ENCODE measurements at places on chromosomes 5 and 9.

DNA sequence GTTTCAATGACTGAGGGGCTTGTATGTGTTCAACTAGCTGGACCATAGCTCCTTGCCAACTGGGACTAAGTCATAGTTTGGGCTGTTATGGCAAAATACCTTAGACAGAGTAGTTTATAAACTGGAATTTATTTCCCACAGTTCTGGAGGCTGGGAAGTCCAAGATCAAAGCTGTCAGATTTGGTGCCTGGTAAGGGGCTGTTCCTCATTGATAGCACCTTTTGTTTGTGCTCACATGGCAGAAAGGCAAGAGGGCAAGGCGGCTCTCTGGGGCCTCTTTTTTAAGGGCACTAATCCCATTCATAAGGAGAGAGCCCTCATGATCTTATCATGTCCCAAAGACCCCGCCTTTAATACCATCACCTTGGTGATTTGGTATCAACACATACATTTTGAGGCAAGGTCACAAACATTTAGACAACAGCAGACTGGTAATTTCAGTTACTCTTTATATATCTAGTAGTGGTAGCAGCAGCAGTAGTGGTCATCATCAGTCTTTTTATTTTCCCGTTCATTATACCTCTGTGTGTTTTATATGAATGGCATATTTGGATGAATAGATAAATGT is 477.0 kb downstream of the CCDC171 start:
- no peak overlapping the region for H3K4me3 ChIP-seq
- DNase-seq: no peak
- no peak overlapping the region for H3K27ac ChIP-seq
- peaks cover 6% of the 10 kb centered on the region for H3K4me1 ChIP-seq
- H3K27me3 ChIP-seq: no peaks in the 10 kb centered on the region
- H3K36me3 ChIP-seq: no peaks in the 10 kb centered on the region

GRCh38 chr9:107637421-107638420 is 148.2 kb upstream of the KLF4 start:
- H3K27ac ChIP-seq: no peak overlapping the region
- H3K27me3 ChIP-seq: peaks cover 3% of the 10 kb centered on the region
- H3K36me3 ChIP-seq: no peaks in the 10 kb centered on the region
- peak overlapping the region; percentile 52 for H3K4me3 ChIP-seq
- DNase-seq: no peak

GRCh38 chr9:113638897-113639296 is 175.4 kb downstream of the RGS3 start:
- H3K4me1 ChIP-seq: no peaks in the 10 kb centered on the region
- H3K27ac ChIP-seq: no peak overlapping the region
- no peak overlapping the region for H3K4me3 ChIP-seq
- no peak for DNase-seq
- peaks cover 9% of the 10 kb centered on the region for H3K27me3 ChIP-seq

- no peak overlapping the region for H3K4me3 ChIP-seq
- H3K27me3 ChIP-seq: no peaks in the 10 kb centered on the region
- no peak overlapping the region for H3K27ac ChIP-seq
- H3K4me1 ChIP-seq: 0 out of 2 replicates have a peak, but pooled peaks cover 4% of the 10 kb centered on the region
- DNase-seq: no peak
These were observed 113.0 kb downstream of the UGCG start for GRCh38 chr9:112009656-112010055.

GRCh38 chr5:172867761-172868435 is 33.8 kb downstream of the ERGIC1 start:
- H3K36me3 ChIP-seq: no peaks in the 10 kb centered on the region
- H3K27me3 ChIP-seq: no peaks in the 10 kb centered on the region
- peaks cover 46% of the 10 kb centered on the region for H3K4me1 ChIP-seq
- H3K4me3 ChIP-seq: no peak overlapping the region

- DNase-seq: no peak
- H3K4me1 ChIP-seq: peaks cover 3% of the 10 kb centered on the region
- no peaks in the 10 kb centered on the region for H3K36me3 ChIP-seq
- no peaks in the 10 kb centered on the region for H3K27me3 ChIP-seq
- no peak overlapping the region for H3K27ac ChIP-seq
- H3K4me3 ChIP-seq: no peak overlapping the region
These were observed 200.9 kb downstream of the GADD45G start for GRCh38 chr9:89805571-89806292.

- peaks cover 4% of the 10 kb centered on the region for H3K36me3 ChIP-seq
- H3K4me1 ChIP-seq: no peaks in the 10 kb centered on the region
- H3K27me3 ChIP-seq: no peaks in the 10 kb centered on the region
- H3K4me3 ChIP-seq: no peak overlapping the region
These were observed 11.9 kb downstream of the BASP1 start for GRCh38 chr5:17229313-17229712.

DNA sequence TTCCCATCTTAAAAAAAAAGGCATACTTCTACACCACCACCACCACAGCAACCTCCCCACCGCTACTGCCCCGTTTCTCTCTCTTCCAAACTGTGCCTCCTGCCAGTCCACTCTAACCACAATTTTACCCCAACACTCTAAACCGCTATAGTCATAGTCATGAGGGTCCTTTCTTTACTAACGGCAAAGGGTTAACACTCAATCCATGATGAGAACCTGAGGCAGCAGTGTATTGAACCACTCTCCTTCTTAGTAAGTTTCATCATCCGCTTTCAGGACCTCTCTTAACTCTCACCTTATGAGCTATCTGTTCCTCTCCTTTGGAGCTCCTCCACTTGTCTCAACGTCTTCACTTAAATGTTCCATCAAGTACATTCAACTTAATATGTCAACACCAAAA is 34.0 kb downstream of the IDNK start:
- H3K27ac ChIP-seq: no peak overlapping the region
- no peak overlapping the region for H3K4me3 ChIP-seq
- peaks cover 3% of the 10 kb centered on the region for H3K36me3 ChIP-seq
- DNase-seq: no peak

DNA sequence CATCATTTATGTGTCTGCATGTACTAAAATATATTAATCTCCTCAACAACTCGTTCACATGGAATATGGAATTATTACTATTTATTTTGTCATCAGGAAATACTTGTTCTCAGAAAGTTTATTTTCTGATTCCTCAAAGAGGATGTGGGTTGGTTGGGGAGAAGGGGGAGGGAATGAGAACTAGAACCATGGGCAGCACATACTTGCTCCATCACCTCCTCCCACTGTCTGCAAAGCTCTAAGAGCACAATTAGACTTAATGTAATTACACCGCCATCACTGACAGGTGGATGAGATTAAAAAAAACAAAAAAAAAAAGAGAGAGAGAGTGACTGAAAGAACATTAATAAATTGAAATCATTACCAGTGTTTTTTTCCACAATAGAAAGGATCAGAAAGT is 98.2 kb downstream of the OXCT1 start:
- H3K27me3 ChIP-seq: no peaks in the 10 kb centered on the region
- no peak for DNase-seq
- no peak overlapping the region for H3K4me3 ChIP-seq
- H3K36me3 ChIP-seq: no peaks in the 10 kb centered on the region
- H3K27ac ChIP-seq: no peak overlapping the region

GRCh38 chr5:115695310-115695880 is 69.6 kb upstream of the TMED7 start:
- DNase-seq: no peak
- H3K27ac ChIP-seq: no peak overlapping the region
- no peaks in the 10 kb centered on the region for H3K27me3 ChIP-seq
- no peak overlapping the region for H3K4me3 ChIP-seq
- H3K4me1 ChIP-seq: no peaks in the 10 kb centered on the region

DNA sequence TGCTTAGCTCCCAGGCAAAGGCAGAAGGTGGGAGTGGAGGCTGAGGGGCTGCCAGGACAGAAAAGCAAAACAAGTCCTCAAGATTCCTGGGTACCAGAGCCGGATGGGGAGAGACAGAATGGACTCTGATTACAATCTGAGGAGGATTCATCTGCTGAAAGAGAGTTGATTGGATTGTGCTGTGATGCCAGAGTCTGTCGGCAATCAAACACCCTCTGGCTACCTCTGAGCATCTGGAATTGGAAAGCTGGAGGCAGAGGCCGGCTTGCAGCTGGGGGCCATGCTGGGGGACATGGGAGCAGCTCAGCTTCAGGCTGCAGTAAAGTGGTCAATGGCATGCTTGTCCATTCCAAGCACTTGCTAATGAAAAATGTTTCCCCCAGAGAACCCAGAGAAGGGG is 59.3 kb downstream of the ASTN2 start:
- H3K4me1 ChIP-seq: peaks cover 5% of the 10 kb centered on the region
- no peak for DNase-seq
- H3K36me3 ChIP-seq: no peaks in the 10 kb centered on the region
- no peak overlapping the region for H3K27ac ChIP-seq
- no peak overlapping the region for H3K4me3 ChIP-seq

DNA sequence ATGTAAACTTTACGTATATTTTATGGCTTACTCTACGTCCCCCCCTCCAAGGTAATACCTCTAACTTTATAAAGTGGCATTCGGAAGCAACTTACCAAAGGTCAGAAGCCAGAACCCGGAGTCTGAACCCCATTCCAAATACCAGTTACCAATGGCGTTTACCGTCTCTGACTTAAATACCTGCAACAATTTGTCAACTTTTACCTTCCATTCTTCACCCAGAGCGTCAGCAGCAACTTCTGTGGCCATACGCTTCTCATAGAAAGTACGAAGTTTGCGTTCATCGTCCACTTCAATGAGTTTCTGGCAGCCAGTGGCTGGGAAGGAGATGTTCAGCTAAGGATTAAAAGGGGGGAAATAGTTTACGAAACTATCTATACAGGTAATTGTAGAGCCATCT is 753 bp downstream of the RPS6 start:
- peaks cover 22% of the 10 kb centered on the region for H3K36me3 ChIP-seq
- peak overlapping the region; percentile 92 for H3K27ac ChIP-seq
- H3K4me3 ChIP-seq: peak overlapping the region; percentile 75
- DNase-seq: no peak
- H3K27me3 ChIP-seq: no peaks in the 10 kb centered on the region
- no peaks in the 10 kb centered on the region for H3K4me1 ChIP-seq

DNA sequence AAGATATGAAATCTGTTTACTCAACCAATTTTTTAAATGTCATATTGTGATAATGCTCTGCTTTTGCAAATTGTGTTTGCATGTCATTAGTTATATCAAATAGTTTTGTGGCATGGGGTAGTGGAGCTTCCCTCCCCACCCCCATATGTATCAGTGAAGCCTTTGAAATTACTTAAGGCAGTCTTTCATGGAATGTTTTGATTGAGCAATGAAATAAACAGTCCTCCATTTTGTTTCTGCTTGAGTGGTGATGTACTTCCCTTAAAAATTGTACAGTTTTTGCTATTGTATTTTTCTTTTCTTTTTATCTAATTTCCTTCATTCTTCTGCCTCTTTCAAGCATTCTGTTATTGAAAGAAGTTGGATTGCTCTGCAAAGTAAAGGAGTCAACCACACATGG is 3.5 kb downstream of the SOWAHA start:
- H3K4me3 ChIP-seq: no peak overlapping the region
- H3K4me1 ChIP-seq: peaks cover 3% of the 10 kb centered on the region
- peaks cover 4% of the 10 kb centered on the region for H3K36me3 ChIP-seq
- H3K27ac ChIP-seq: no peak overlapping the region
- DNase-seq: no peak
- peaks cover 47% of the 10 kb centered on the region for H3K27me3 ChIP-seq

GRCh38 chr5:167639273-167639672 is 652.2 kb upstream of the WWC1 start:
- H3K36me3 ChIP-seq: no peaks in the 10 kb centered on the region
- no peak overlapping the region for H3K4me3 ChIP-seq
- no peaks in the 10 kb centered on the region for H3K4me1 ChIP-seq

DNA sequence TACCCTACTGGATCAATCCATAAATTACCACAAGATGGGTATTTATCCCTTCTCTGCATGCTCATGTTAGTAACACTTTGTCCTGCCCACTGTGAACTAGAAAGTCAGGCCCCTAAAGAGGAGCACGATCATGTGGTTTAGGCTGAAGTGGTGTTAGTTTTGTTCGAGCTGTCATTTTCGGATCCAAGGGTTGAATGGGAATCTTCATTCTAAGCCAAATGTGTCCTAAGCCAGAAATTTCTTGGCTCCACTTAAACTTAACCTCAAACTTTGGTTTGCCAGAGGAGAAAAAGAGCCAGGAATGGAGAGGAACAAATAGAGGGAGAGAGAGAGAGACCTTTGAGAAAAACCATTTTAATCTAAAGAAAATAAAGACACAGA is 837.7 kb upstream of the ZNF608 start:
- H3K27ac ChIP-seq: no peak overlapping the region
- H3K27me3 ChIP-seq: no peaks in the 10 kb centered on the region
- H3K36me3 ChIP-seq: no peaks in the 10 kb centered on the region
- no peak overlapping the region for H3K4me3 ChIP-seq

- H3K36me3 ChIP-seq: no peaks in the 10 kb centered on the region
- peak overlapping the region; percentile 55 for H3K27ac ChIP-seq
- peak overlapping the region; percentile 28 for H3K4me3 ChIP-seq
- no peaks in the 10 kb centered on the region for H3K27me3 ChIP-seq
- H3K4me1 ChIP-seq: peaks cover 10% of the 10 kb centered on the region
These were observed 7.8 kb downstream of the LIX1 start for GRCh38 chr5:97134634-97135033.

GRCh38 chr9:103991698-103992097 is 102.4 kb upstream of the SMC2 start:
- no peak overlapping the region for H3K27ac ChIP-seq
- no peaks in the 10 kb centered on the region for H3K36me3 ChIP-seq
- DNase-seq: no peak
- peaks cover 6% of the 10 kb centered on the region for H3K4me1 ChIP-seq
- H3K4me3 ChIP-seq: no peak overlapping the region
- H3K27me3 ChIP-seq: no peaks in the 10 kb centered on the region

DNA sequence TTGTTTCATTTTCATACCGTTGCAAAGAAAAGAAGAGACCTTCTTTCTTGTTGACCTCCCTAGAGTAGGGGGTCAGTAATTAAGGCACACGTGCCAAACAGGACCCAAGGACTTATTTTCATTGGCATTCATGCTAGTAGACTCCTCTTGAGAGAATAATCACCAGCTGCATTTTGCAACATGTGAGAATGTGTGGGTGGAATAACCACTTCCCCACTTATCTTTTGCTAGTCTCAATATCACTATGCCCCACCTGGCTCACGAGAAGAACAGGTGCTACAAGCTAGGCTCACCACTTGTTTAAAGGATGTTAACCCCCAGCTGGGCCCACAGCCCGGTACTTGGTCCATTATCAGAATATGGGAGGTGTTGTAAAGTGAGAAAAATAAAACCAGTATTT is 460.7 kb upstream of the MEF2C start:
- no peak overlapping the region for H3K27ac ChIP-seq
- no peak for DNase-seq
- H3K27me3 ChIP-seq: no peaks in the 10 kb centered on the region
- H3K36me3 ChIP-seq: no peaks in the 10 kb centered on the region
- no peak overlapping the region for H3K4me3 ChIP-seq
- H3K4me1 ChIP-seq: no peaks in the 10 kb centered on the region

DNA sequence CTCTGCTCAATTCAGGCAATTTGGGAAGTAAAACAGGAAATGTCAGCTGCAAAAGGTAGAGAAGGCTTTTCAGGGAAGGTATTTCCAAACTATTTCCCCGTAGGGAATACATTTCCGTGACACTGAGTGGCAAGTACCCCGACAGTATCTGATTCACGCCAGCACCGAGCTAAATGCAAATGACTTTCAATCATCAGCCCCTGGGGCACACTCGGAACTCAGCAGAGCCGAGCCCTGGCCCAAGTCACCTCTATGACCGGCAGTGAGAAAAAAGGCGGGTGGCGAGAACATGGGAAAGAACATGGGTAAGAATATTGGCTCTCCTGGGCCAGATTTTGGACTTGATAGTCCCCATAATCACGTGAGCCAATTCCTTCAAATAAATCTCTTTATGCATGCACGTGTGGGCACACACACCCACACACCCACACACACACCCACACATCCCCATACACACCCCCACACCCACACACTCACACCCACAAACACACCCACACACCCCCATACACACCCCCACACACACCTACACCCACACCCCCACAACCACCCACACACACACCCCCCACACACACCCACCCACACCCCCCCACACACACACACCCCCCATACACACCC is 43.0 kb downstream of the COL23A1 start:
- H3K4me3 ChIP-seq: no peak overlapping the region
- H3K27me3 ChIP-seq: no peaks in the 10 kb centered on the region
- no peak overlapping the region for H3K27ac ChIP-seq
